Right kidney (tissue), 9 donors: ENCODE measurements at places on chromosomes 3 and 15.

- DNase-seq: no peak
Measured at GRCh38 chr3:160169139-160169976, 55.9 kb upstream of the C3orf80 start.

DNA sequence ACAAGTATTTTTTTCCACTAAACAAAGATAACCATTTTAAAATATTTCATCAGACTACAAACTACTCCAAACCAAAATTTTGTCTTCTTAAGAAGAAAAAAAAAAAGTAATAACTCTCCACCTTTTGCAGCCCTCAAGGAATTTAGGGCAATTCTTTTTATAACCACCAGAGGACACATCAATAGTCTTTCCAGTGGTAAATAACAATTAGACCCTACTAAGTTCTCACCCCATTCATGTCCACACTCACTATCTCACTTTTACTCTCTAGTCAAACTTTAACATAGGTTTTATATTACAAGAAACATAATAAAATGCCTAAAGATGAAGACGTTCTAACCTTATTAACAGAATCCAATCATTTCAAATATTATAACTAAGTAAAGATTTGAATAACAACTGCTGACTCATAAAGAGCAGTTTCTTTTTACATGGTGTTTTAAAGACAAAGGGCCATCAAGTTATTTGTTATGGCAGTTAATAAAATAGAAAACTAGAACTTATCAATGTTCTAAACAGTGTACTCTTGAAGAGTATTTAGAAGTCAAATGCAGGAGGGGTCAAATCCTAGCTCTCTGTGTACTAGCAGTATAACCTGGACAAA is 33.0 kb downstream of the CCDC39 start:
- no peak for DNase-seq

GRCh38 chr15:48708641-48709040 is 63.1 kb upstream of the FBN1 start:
- DNase-seq: no peak

GRCh38 chr3:123533554-123534159 is 51.2 kb downstream of the HACD2 start:
- DNase-seq: no peak

DNA sequence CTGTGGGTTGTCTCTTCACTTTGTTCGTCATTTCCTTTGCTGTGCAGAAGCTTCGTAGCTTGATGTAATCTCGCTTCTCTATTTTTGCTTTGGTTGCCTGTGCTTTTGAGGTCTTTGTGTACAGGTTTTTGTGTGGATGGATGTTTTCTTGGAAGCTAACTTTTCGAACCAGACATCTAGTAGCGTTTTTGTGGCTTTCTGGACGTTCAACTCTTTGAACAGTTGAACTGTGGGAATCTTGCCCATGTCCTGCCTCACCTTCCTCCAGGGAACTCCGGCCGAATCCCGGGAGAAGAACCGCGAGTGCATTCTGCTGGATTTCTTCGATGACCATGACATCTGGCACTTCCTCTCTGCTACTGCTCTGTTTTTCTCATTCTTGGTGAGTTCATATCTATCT is 70.6 kb downstream of the USF3 start:
- no peak for DNase-seq

- DNase-seq: no peak
Measured at GRCh38 chr3:45664578-45664977, 24.6 kb upstream of the SACM1L start.
